Stimulated activated CD4-positive, alpha-beta T cell treated with anti-CD3 and anti-CD28 coated beads, Interleukin-1b, Interleukin-23, amount 100 ng/mL, for 1 hour (primary cell): ENCODE measurements at places on chromosomes 16 and 17.

DNA sequence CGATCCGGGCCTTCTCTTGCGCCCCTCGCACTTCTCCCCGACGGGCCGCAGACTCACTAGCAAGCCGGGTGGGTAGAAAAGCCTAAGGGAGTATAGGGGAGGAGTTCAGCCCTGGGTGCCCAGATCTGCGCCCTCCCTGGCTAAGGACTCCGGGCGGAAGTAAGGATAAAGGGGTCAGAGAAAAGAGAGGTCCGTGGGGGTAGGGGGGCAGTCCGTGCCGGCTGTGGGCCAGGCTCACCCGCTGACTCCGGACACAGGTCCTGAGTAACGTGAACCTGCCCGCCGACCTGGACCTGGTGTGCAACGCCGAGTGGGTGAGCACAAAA, 1.8 kb downstream of the NAGS start:
- no peak for DNase-seq

DNA sequence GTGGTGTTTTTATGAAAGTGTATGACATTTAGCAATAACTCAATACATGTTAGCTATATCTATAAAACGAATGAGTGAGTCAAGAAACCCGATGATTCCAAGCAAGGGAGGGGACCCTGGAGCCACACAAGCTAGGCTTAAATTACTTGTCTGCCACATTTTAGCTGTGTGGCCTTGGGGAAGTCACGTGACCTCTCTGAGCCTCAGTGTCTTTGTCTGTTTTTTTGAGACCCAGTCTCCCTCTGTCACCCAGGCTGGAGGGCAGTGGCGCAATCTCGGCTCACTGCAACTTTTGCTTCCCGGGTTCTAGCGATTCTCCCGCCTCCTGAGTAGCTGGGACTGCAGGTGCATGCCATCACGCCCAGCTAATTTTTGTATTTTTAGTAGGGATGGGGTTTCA, 20.1 kb upstream of the GCSH start:
- DNase-seq: no peak

DNA sequence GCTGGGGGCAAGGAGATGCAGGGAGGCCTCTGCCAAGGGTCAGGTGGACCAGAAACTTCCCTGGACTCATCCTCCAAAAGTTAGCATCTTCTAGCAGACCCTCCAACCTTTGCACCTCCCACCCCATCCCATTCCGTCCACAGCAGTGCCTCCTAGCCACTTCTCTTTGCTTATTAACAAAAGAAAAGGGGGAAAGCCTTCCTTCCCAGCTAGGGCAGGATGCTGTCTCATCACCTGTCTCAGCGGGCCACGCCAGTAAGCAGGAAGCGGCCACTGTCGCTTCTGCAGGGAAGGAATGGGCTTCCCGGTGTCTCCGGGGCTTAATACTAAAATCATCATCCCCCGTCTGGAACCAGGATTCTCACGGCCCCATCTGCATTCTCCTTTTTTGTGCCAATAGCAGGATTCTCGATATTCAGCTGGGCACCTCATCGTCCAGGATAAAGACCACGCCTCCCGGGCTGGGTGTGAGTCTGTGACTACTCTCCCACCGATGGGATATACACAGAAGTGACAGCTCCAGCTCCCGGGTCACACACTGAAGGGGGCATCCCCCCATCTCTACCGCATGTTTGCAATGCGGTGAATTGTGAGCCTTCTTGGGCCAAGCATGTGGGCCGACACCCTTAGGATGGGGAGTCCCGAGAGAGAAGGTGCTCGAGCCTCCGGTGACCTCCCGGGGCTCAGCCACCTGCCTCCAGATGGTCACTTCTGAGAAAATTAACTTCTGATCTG, 15.5 kb upstream of the RBFOX3 start:
- no peak for DNase-seq

- DNase-seq: no peak
Observed at GRCh38 chr17:76565728-76566612, 19.7 kb downstream of the ST6GALNAC2 start.

DNA sequence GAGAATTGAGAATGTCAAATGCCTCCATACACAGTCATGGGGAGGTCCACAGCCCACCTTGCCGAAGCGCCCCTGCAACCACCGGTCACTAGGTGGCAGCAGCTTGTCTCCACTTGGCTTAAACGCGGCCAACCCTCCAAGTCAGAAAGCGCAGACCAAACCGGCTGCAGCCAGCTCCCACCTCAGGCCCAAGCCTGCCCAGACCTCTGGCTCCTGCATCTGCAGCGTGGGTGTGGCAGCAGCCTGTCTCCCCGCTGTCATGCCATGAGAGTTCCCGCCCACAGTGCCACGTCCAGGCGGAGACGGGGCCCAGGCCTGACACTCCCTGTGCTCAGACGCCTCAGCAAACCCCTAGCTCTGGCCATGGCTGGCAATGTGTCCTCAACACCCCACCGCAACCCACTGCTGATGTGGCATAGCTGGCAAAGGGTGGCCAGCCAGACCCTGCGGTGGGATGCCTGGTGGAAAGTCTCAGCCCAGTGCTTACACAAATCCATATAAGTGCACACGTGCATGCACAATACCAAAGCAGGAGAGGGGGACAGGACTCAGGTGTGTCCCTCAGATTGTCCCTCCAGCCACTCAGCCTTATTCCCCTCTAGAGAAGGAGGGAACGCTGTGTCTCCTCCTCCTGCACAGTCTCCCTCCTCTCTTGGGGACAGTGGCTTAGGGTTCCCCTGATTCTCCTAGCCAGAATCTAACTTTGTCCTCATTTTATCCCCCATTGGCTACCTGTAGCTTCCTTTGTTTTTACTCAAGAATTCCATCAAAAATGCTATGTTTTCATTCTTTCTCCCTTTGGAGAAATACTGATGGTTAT, 10.9 kb downstream of the COPZ2 start:
- DNase-seq: no peak

DNA sequence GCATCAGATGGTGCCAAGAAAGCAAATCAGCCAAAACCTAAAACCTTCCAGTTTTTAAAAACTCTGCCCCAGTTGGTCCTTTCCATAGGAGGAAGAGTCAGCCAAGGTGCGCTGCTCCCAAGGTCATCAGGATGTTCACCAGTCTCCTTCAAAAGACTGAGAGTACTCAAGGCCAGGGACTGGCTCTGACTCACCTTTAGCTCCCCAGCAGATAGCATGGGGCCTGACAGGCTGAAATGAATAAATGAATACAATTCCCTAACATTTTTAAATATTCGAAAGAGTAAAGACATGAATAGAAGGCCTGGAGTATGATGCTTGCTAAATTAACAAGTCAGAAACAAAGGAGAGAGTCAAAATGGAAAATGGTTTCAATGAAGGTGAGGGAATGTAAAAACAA, 19.2 kb downstream of the EFTUD2 start:
- no peak for DNase-seq

DNA sequence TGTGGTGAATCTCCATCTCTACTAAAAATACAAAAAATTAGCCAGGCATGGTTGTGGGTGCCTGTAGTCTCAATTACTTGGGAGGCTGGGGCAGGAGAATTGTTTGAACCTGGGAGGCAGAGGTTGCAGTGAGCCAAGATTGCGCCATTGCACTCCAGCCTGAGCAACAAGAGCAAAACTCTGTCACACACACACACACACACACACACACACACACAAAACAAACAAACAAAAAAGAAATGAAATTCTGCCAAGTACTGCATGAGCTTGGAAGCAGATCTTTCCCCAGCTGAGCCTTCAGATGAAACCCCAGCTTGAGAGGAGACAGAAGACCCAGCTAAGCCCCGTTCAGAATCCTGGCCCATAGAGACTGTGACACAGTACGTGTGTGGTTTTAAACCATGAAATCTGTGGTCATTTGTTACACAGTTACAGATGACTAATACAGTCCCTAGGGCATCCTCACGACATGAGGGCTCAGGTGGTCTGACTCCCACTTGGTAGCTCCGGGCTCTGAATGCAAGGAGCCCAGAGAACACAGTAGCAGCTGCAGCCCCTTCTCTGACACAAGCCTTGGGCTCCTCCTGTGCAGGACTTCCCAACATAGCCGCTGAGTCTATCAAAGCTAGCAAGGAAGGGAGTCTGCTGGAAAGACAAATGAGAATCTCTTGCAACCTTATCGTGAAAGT, 132.8 kb downstream of the SEC14L1 start:
- DNase-seq: no peak

DNA sequence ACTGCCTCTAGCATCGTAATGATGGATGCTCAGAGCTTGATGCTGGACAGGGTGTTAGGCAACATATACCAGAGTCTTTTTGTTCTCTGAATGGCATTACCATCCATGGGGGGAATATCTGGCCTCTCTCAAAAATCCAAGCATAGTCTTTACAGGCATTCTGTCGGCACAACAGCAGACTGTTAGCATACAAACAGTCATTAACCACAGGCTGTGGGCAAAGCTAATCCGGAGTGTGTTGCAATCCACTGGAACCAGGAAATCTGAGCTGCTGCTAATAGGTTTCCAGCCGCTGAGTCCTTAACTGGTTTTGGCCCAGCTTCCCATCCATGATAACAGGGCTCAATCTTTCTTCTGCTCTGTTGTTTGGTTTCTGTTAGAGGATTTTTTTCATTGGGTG, 371.9 kb downstream of the HS3ST3B1 start:
- no peak for DNase-seq

GRCh38 chr17:54028986-54029580, 206.4 kb downstream of the KIF2B start:
- DNase-seq: no peak

DNA sequence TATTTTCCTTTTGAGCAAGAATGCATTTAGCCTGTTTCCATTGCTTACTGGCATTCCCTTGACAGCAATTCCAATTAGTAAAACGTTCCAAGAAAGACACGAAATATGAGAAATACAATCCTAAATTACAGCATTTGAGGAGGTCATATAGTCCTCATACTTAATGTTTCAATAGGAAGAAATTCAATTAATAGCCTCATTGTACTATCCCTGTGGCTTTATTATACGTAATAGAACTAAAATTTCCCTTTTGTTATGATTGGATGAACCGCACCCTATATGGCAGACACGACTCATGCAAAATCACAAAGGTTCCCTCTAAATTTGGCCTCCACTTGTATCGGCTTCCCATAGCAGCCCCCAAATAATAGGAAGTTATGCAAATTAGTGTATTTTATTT, 291.7 kb downstream of the CEP112 start:
- DNase-seq: no peak

GRCh38 chr16:69225121-69225520, 38.2 kb downstream of the SNTB2 start:
- no peak for DNase-seq

DNA sequence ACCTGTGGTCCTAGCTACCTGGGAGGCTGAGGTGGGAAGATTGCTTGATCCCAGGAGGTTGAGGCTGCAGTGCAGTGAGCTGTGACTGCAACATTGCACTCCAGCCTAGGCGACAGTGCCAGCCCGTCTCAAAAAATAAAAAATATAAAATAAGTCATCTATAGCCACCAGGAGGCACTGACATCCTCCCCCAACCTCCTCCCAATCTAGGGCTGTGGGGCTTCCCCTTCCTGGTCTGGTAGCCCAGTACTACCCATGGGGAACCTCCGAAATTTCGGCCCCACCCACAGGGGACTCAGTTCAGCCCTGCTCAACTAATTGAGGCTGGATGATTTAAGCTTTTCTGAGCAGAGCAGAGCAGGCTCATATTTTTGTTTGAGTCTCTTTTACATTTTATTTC, 3.2 kb downstream of the ZSCAN10 start:
- no peak for DNase-seq

GRCh38 chr16:55252577-55252976, 71.4 kb upstream of the IRX6 start:
- DNase-seq: no peak

- DNase-seq: no peak
Observed at GRCh38 chr17:52837492-52837891, 679.0 kb upstream of the CA10 start.

- no peak for DNase-seq
Observed at GRCh38 chr16:54842743-54843423, 87.8 kb upstream of the IRX5 start.

DNA sequence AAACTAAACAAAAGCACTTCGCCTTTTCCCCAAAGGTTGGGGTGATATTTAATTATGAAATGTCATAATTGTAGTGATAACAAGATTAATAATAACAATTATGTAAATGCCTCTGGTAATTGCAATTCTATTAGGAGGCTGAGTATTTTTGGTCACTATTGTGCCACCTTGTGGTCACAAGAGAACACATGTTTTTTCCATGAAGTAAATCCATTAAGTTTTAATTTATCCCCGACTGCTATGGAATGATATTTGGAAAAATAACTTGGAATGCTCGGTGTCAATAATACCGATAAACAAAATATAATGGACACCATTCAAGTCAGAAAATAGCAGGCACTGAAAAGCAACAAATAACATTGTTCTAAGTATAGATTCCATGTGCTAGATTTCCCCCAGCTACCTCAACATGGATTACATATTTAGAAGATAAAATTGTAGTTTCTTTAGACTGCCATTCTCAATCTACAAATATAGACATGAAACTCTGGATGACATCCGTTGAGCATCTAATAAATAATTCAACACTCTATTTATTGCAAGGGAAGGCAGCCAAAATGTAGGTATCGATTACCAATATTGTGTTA, 25.0 kb upstream of the KCNJ2 start:
- DNase-seq: no peak

- DNase-seq: no peak
Observed at GRCh38 chr16:73768786-73769203, 527.8 kb upstream of the PSMD7 start.
